Right lung (tissue), 10 donors: ENCODE measurements at places on chromosomes 6 and 20.

DNA sequence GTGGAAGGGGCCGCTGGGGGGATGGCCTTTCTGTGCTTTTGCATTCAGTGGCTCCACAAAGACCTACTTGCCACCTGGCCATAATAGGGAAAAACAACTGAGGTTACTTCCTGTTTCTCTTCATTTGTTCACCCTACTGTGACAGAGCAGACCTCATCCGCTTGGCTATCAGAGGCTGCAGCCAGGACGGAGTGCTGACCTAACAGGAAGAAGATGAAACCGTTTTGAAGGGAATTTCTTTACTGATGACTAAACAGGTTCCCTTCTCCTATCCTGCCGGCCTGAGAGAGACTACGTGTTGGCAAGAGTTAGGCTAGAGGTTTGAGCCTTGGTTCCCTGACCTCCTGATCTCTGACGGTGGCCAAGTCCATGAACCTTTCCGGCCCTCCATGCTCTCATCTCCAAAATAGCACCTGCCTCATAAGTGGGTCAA lies 21.3 kb downstream of the PRR18 start:
- no peak for DNase-seq

DNA sequence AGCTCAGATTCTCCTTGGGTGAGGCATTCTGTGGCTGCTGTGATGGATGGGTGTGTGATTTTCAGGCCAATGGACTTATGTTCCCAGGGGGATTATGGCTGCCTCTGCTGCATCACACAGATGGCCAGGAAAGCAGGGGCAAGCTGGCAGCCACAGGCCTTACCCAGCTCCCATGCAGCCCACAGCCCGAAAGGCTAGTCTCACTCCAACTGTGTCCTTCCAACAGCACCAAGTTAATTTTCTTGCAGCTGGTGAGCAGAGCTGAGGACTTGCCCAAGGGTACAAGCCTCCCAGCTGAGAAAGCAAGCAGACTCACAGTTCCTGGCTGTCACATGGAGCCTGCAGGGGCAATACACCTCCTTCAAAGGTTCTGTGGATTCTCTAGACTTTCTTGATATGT lies 155.2 kb upstream of the KHDRBS2 start:
- no peak for DNase-seq

DNA sequence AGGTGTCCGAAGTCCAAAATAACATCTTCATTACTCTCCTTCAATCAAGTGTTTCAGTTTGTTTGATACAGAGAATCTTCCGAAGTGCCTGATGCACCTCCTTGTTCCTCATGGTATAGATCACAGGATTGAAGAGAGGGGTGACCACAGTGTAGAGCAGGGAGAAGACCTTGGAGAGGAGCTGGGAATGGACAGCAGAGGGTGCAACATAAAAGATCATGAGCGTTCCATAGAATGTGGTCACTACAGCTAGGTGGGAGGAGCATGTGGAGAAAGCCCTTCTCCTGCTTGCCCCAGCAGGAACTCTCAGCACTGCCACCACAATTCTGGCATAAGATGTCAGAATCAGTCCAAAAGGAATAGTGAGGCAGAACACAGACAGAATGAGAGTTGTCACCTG lies 11.9 kb downstream of the OR12D1 start:
- no peak for DNase-seq

DNA sequence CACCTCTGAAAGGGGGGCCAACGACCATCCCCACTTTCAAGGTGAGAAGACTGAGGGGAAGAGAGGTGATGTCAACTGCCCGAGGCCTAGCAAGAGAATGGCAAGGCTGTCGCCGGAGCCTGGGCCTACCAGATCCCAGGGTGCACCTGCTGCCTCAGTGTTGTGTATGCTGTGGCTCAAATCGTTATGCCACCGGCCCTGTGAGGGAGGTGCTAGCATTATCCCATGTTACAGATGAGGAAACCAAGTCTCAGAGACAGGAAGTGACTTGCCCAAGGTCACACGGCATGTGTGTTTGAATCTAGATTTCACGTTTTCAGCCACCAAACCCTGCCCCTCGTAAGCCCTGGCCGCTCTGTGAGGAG lies 152.5 kb downstream of the CEBPB start:
- DNase-seq, result no peak

GRCh38 chr6:99186417-99186816 lies 163.1 kb downstream of the FAXC start:
- DNase-seq, result no peak

- no peak for DNase-seq
Observed at GRCh38 chr6:30957716-30958115, 16.9 kb downstream of the MUCL3 start.

- no peak for DNase-seq
Observed at GRCh38 chr6:13766201-13766634, 48.1 kb downstream of the MCUR1 start.

GRCh38 chr20:1357921-1358671 lies 29.2 kb upstream of the SDCBP2 start:
- no peak for DNase-seq

DNA sequence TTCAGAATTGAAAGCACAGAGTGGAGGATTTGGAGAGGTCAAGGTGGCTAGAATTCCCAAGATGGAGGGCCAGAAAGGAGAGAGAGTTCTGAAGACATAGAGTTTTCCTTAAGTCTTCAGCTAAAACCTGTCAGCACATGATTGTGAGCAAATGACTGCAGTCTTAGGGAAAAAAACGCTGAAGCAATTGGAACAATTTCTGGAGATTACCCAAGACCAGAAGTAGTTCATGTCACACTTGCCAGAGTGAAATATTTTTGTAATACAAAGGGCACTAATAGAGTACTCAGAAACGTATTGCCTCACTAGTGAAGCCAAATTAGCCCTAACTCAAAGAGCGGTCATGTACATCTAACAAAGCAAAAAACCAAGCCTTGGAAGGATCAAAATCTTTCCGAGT lies 541.3 kb upstream of the MARCKS start:
- DNase-seq, result no peak

- no peak for DNase-seq
Observed at GRCh38 chr6:152094992-152095592, 287.6 kb downstream of the ESR1 start.

DNA sequence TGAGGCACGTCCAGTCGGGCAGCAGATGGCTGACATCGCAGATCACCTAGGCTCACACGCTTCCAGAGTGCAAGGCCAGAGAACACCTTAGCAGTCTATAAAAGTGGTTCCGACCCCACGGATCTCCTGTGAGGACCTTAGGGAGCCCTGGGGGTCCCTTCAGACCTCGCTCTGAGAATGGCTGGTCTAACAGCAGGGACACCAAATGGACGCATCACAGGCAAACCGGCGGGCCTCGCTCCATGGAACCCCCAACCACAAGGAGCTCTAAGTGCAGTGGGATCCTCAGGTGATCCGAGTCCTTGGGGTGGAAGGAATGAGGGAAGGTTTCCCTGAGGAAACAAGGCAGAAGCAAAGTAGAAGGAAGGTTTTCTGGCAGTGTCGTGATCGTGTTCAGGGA lies 135.4 kb downstream of the SMOC2 start:
- no peak for DNase-seq

GRCh38 chr6:125952764-125953501 lies 3.6 kb upstream of the HINT3 start:
- DNase-seq, result no peak

DNA sequence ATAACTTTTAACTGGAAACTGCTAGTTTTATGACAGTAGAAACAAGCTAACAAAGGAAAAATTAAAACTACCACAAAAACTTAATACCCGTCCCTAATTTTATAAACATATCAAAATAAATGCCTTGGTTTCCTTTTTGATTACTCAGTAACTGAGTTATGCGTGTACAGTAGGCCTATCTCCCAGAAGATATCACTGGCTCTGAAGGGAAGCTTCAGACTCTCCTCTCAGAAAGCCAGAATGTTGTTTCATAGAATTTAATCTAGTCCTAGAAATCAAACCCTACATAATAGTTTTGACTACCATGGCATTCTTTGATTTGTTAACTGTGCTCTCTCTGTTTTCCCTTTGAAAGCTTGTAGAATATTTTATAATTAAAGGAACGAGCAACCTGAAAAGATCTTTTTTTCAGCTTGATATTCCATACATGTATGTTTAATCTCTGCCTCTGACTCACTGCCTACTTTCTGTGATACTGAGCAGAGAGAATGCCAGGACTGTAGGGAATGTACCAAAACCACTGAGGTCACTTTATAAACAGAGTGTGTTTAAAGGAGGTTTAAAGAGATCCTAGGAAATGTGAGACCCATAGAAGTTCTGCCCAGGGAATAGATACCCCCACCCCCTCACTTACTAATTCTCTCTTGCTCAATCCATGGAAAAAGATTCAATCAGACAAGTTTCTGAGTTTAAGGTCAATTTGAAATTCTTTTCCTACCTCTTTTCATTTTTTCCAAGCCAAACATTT lies 311.5 kb downstream of the HDGFL1 start:
- DNase-seq, result no peak

- no peak for DNase-seq
Observed at GRCh38 chr20:11867291-11867919, 50.3 kb upstream of the BTBD3 start.

DNA sequence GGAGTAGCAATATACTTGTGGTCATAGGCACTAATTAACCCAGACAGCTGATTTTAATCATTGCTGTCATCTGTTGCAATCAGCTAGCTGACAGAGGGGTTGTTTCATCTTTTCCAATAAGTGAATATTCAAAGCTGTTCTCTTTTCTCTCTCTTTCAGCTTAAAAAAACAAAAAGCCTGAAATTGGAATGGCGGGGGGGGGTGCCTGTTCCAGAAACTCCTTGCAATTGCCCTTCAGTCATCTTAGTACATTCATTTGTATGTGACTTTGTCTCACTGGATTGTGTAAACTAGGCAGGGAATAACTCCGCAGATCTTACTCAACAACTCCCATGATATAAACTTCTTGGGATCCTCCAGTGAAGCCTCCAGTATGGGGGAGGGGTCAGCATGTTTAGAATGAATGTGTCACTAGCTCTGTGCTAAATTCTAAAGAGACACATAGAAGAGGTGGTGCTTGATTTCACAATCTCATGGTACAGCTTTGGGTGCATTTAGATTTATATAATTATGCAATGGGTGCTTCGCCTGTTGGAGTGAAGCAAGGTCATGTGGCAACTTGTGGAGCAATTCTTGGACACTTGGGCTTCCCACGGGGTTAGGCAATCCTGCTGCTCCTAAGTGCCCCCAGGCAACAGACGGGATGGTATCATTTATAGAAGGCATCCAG lies 40.1 kb downstream of the SLC24A3 start:
- DNase-seq, result peak; percentile 66

DNA sequence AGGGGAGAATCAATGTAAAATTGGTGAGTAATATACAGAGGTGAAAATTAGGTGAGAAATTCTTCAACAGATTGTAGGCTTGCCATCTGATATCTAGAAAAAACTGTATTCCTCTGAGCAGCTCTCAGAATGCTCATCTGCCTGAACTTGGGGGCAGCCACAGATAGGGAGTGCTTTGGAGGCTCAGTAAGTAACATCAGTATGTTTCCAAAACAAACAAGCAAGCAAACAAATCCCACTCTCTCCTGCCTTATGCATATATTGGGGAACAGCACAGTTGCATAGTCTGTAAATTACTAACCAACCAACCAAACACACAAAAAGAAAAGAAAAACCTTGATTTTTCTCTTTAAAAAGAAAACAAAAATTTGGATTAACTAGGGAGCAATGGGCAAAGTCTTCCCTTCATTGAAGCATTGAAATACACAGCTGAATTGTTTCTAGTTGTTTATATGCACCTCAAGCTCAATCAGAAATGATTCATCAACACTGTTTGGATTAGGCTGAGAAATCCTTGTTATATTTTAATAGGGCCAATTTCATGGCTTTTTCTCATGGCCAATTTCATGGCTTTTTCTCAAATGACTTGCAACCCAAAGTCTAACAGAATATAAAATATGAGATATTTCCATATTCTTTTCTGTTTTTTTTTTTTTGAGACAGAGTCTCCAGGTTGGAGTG lies 50.1 kb upstream of the DEK start:
- DNase-seq, result no peak

- no peak for DNase-seq
Observed at GRCh38 chr6:109299265-109299607, 83.0 kb downstream of the CD164 start.

DNA sequence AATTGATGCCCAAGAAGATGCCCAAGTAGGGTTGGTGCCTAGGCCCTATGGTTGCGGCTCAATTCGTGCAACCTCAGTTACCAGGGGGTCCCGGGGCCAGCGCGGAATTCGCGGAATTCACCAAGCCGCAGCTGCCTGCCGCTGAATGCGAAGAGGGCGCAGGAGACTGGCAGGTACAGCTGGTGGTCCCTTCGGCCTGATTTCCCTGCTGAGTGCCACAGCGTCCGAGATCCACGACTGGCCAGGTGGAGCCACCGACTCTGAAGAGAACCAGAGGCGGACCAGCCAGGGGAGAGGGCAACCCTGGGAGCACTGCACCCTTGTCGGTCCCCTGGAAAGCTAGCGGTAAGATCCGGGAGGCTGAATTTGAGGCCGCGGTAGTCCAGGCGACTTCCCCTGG lies 6.8 kb upstream of the TFAP2D start:
- DNase-seq, result no peak

GRCh38 chr6:166662690-166663089 lies 35.6 kb upstream of the RPS6KA2 start:
- no peak for DNase-seq

DNA sequence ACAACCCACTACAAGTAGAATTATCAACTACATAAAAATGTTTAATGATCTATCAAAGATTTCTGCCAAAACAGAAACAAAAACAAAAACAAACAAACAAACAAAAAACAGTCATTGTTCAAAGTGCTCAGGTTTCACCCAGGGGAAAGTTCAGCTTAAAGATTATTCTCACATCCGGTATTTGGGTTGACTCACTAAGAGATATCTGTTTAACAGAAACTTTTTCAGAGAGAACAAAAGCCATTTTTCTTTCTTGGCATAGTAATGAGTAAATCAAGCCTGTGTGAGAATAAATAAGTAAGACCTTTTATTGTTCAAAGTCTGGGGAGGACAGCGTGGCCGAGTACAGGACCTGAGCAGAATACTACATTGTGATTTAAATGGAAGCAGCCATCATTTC lies 143.6 kb downstream of the RCAN2 start:
- DNase-seq, result no peak

GRCh38 chr6:11969092-11969491 lies 43.0 kb upstream of the HIVEP1 start:
- peak; percentile 31 for DNase-seq
